ENCODE measurements at places on chromosomes 1 and 21. TPM values are rescaled to one million over a fixed set of nuclear protein-coding genes. Genes with fewer than 3 reads are reported as not detected.

DNA sequence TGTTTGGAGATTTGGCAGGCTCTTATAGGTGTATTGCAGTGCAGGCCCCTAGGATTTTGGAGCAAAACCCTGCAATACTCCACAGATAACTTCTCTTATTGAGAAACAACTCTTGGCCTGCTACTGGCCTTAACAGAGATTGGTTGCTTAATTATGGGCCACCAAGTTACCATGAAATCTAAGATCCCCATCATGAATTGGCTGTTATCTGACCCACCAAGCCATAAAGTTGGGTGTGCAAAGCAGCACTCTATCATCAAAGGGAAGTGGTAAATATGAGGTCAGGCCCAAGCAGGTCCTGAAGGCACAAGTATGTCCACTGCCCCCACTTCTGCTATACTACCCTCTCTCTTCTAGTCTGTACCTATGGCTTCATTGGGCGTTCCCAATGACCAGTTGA is 130.0 kb upstream of the TNFSF4 start:
- no peak overlapping the region for H3K27ac ChIP-seq
- no peak for DNase-seq
- no peak overlapping the region for H3K4me3 ChIP-seq

- H3K4me3 ChIP-seq = no peak overlapping the region
- no peak for DNase-seq
- H3K27me3 ChIP-seq = no peaks in the 10 kb centered on the region
- no peaks in the 10 kb centered on the region for H3K36me3 ChIP-seq
- no peak overlapping the region for H3K27ac ChIP-seq
Observed at GRCh38 chr1:165894591-165894990, 67.2 kb downstream of the UCK2 start.

- no peaks in the 10 kb centered on the region for H3K4me1 ChIP-seq
- DNase-seq = no peak
- H3K27ac ChIP-seq = no peak overlapping the region
- H3K27me3 ChIP-seq = peaks cover 84% of the 10 kb centered on the region
Observed at GRCh38 chr1:3352299-3352951, 102.0 kb upstream of the ARHGEF16 start.

DNA sequence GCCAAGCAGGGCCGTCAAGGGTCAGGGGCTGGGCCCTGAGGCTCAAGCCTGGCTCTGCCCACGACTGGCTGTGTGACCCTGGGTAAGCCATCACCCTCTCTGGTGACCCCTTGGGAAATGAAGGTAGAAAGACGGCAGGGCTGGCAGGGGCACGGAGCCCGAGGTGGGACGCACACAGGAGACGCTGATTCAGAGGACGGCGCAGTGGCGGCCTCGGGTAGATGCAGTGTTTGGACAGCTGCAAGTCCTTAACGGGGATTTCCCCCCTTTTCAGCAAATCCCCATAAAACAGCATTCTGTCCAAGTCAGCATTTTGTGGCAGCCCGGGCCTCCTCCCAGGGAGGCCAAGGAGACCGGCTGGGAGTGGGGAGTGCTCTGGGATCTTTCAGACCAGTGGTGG is 16.7 kb downstream of the COL8A2 start:
- H3K27me3 ChIP-seq = no peaks in the 10 kb centered on the region
- peaks cover 8% of the 10 kb centered on the region for H3K4me1 ChIP-seq
- DNase-seq = no peak
- H3K36me3 ChIP-seq = no peaks in the 10 kb centered on the region

DNA sequence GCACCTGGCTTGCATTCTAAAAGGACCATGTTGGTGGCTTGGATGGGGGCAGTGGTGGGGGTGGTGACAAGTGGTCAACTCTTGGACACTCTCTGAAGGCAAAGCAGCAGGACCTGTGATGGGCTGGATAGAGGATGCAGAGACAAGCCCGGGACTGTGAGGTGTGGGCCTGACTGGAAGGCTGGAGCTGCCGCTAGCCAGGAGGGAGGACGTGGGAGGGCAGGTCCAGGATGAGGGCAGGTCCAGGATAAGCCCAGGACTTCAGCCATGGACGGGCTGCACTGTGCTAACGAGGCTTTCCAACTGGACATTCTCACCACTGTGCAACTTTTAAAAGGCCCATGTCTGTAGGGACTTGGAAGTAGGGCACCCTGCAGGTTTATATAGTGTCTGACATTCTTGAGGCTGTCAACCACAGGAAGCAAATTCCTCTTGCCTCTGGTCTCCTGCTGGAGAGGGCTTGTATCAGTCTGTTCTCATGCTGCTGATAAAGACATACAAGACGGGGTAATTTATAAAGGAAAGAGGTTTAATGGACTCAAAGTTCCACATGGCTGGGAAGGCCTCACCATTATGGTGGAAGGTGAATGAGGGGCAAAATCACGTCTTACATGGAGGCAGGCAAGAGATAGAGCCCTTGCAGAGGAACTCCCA is 8.3 kb upstream of the C1orf167 start:
- no peak overlapping the region for H3K27ac ChIP-seq
- peaks cover 29% of the 10 kb centered on the region for H3K36me3 ChIP-seq
- no peak for DNase-seq
- H3K4me1 ChIP-seq = no peaks in the 10 kb centered on the region
- H3K4me3 ChIP-seq = no peak overlapping the region
- H3K27me3 ChIP-seq = no peaks in the 10 kb centered on the region

DNA sequence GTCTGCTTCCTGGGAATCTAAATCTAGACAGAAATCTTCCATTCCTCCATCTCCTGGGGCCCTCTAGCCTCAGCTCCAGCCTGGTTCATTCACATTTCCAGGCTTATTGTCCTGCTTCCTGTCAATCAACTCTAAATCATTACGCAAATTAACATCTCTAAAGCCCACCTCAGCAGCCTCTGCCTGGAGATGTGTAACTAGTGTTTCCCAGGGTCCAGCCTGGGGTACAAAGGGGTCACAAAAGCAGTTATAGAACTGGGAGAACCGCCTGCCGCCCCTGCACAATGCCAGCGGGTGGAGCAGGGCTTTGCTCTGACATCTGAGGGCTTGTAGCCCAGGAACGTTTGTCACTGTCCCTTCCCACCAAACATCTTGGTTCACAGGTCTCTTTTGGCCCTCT is 373.5 kb downstream of the RRAGC start:
- H3K4me1 ChIP-seq = no peaks in the 10 kb centered on the region
- DNase-seq = no peak
- H3K36me3 ChIP-seq = no peaks in the 10 kb centered on the region
- H3K4me3 ChIP-seq = no peak overlapping the region
- H3K27me3 ChIP-seq = peaks cover 6% of the 10 kb centered on the region

Gene FALEC
- not detected for total RNA-seq

Gene NBPF4
- not detected for total RNA-seq

Gene CLDN14
- not detected for total RNA-seq

DNA sequence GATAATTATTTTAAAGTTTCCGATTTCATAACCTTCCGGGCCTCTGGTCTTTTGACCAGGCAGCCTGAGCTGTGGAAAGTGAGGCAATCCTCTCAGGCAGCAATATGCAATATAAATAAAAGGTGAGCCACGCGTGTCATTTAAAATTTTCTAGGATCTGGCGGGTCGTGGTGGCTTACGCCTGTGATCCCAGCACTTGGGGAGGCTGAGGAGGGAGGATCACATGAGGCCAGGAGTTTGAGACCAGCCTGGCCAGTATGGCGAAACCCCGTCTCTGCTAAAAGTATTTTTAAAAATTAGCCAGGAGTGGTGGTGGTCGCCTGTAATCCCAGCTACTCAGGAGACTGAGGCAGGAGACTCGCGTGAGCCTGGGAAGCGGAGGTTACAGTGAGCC is 546 bp upstream of the ZNF695 start:
- DNase-seq = no peak
- peaks cover 25% of the 10 kb centered on the region for H3K27me3 ChIP-seq
- H3K4me1 ChIP-seq = peaks cover 5% of the 10 kb centered on the region
- no peak overlapping the region for H3K27ac ChIP-seq
- H3K4me3 ChIP-seq = peak overlapping the region; percentile 51

GRCh38 chr1:17874710-17875109 is 119.6 kb downstream of the ACTL8 start:
- H3K27me3 ChIP-seq = peaks cover 4% of the 10 kb centered on the region
- H3K36me3 ChIP-seq = no peaks in the 10 kb centered on the region
- no peak overlapping the region for H3K4me3 ChIP-seq
- H3K27ac ChIP-seq = no peak overlapping the region
- DNase-seq = no peak
- H3K4me1 ChIP-seq = no peaks in the 10 kb centered on the region

Gene CFHR1
- total RNA-seq = not detected

Gene KRTAP24-1
- total RNA-seq = not detected

Gene KCNJ9
- total RNA-seq = not detected

Gene OR10J1
- not detected for total RNA-seq

- no peaks in the 10 kb centered on the region for H3K27me3 ChIP-seq
- H3K4me1 ChIP-seq = peaks cover 4% of the 10 kb centered on the region
- DNase-seq = no peak
- no peaks in the 10 kb centered on the region for H3K36me3 ChIP-seq
Observed at GRCh38 chr21:14741256-14741655, 195.1 kb upstream of the SAMSN1 start.

Gene DCST2
- total RNA-seq = 1.3 TPM

DNA sequence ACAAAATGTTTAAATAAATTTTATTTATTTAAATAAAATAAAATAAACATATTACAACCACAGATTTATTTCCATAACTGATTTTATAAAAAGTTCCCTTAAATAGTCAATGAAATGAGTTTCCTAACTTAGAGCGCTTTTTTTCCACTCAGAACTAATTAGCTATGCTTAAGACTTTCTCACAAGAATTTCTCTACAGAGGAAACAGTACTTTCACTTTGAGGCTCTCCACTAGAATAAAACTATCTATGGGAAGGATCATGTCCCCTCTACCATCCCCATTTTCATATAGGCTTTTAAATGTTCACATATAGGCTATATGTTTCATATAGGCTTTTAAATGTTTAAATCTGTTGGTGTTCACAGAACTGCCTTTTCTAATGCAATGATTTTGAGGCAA is 40.0 kb upstream of the DPH5 start:
- no peaks in the 10 kb centered on the region for H3K36me3 ChIP-seq
- H3K4me1 ChIP-seq = no peaks in the 10 kb centered on the region
- DNase-seq = no peak
- H3K27me3 ChIP-seq = no peaks in the 10 kb centered on the region
